Stimulated activated CD8-positive, alpha-beta memory T cell treated with anti-CD3 and anti-CD28 coated beads, Interleukin-15, amount 100 ng/mL, for 4 hours (primary cell): ENCODE measurements at places on chromosomes 7 and 10.

DNA sequence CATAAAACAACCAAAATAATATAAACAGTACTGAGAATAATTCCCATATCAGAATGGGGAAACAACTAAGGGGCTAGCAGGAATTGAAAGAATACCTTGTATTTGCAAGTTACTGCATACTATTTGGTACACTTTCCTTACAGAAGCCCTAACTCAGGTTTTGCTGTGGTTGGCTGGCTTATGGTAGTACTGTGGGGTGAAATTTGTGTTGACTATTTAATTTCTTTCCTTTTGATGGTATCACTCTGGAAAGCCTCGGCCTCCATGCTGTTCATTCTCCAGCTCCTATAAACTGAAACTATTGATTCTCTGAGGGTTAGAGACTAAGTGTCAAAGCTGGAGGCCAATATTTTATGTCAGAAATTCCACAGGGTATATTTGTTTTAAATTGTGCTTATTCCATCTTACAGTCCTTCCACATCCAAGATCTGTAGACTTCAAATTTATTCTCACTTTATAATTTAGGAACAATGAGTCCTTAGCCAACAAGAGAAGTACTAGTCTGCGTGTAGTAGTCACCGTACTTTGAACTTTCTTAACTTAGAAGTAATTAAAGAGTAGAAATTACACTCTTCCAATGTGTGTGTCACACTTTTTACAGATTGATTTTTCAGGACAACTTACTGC, 13.4 kb downstream of the SKIDA1 start:
- DNase-seq: no peak

- no peak for DNase-seq
Measured at GRCh38 chr10:30528429-30528786, 94.4 kb downstream of the MAP3K8 start.

- DNase-seq: no peak
Measured at GRCh38 chr7:129332254-129333035, 101.8 kb upstream of the STRIP2 start.

DNA sequence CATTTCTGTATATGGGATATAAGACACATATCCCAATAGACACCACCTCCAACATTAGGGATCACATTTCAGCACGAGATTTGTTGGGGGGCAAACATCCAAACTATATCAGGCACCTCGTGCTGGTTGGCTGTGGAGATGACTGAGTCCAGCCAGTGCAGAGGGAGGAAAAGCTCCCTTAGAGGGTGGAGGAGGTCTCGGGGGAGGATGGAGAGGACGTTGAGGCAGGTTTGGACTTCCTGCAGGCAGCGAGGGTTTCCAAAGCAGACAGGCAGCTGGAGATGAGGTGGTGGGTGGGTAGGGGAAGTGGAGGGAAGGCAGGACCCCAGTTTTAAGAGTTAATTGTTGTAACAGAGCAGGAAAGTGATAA, 56.7 kb downstream of the EEPD1 start:
- no peak for DNase-seq

GRCh38 chr10:90130321-90131086, 429.1 kb downstream of the KIF20B start:
- no peak for DNase-seq

DNA sequence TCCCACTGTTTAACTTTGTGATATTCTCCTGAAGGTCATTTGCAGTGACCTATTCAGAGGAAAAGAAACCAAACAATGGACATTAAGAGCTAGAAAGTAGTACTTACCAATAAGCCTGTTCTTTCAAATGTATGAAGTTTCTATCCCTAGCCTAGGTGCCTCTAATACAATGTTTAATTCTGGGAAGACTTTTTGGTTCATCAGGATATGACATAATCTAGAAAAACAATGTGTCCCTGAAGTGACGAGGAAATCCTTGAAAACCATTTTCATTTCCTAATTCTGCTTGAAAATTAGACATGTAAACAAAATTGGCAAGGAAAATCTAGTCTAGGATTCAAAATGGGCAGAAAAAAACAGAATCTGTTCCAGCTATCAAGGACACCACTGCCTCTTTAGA, 36.1 kb downstream of the ARHGAP19 start:
- DNase-seq: no peak

- DNase-seq: no peak
Measured at GRCh38 chr7:107233981-107234380, 65.2 kb downstream of the HBP1 start.

GRCh38 chr10:8438603-8439002, 384.1 kb downstream of the GATA3 start:
- no peak for DNase-seq

DNA sequence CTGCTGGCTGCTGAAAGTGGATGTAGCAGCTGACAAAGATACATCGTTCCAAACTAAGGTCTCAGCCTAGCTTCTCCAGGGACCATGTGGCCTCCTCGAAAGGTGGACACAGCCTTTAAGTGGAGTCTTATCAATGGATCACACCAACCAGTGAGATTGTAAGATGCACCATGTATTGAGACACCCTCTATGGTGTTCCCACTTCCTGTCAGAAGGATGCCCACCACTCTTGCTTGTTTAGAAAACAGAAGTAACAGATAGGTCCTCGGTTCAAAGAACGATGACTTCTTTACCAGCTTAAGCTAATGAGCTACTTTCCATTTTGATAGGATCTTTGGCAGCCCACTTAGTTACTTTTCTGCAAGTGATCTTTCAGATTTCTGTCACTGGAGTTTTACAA, 34.3 kb downstream of the SLC25A13 start:
- DNase-seq: no peak

DNA sequence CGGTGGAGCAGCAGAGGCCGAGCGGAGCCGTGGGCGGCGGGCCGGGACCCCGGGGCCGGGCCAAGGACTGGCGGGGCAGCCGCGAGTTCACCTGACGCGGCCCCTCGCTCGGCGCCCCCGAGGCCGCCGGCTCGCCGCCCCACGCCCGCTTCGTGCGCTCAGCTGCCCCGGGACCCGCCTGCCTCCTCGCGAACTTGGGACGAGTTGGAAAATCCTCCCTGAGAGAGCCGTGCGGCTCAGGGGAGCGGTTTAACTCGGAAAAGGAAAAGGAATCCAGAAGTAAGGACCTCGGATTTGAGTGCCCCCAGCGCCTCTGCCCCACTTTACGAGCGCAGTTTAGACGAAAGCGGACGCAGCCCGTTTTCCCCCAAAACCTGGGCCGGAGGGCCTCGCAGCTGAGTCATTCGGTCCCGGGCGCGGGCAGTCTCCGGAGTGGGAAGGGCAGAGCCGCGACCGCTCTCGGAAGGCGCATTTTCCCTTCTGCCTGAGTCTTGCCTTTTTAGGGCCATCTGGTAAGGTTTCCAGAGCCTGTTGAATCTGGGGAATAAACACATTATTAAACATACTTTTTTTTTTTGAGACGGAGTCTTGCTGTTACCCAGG, 744 bp downstream of the CREM start:
- DNase-seq: peak; percentile 31

DNA sequence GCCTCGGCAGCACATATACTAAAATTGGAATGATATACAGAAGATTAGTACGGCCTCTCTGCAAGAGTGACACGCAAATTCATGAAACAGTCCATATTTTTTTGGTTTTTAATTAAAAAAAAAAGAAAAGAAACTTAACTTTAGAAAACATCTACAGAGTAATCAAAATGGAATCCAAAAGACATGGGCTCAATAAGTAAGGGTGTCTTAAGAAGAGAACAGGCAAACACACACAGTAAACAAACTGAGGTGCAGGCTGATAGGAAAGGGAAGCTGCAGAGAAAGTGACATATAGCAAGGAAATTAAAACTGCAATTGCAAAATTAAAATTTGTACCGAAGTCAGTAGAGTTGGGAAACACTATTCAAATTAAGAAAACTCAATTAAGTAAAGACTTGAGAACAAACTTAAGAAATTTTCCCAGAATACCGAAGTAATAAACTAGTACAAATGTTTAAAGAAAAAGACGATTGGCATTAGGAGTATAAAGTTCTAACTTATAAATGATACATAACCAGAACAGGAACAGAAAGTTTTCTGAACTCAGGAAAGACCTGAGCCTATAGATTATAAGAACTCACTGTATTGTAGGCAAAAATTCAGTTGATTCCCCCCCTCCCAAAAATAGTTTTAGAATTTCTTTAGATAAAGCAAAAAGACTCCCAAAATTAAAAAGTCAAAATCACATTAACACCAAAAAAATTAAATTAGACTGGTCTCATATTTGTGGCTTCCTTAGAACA, 16.3 kb downstream of the MTPN start:
- DNase-seq: no peak

DNA sequence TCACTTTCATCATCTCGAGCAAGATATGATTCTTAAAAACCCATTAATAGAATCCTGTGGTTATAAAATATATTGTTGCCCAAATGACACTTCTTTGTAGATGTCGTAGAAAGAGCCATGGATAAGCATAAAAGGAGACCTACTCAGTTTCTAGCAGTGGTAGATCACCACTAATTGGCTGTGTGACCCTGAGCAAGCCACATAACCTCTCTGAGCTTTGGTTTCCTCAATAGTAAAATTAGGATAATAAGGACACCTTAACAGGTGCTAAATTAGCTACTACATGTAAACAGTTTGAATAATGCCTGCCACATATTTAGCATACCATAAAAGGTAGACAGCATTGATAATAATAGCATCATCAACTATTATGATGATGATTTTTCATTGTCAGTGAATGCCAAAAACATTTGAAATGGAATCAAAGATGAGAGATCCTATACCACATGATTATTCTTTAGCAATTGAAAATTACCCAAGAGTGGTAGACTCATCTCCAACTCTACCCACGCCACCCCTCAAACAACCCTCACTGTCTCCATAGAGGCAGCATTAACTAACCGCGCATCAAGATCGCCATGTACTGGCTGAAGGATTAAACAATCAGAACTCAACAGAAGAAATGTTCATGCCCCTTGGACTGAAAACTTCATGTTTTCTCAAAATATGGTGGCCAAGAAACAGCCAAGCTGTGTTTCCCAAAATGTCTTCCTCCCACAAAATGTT, 45.8 kb downstream of the CHST15 start:
- DNase-seq: no peak

DNA sequence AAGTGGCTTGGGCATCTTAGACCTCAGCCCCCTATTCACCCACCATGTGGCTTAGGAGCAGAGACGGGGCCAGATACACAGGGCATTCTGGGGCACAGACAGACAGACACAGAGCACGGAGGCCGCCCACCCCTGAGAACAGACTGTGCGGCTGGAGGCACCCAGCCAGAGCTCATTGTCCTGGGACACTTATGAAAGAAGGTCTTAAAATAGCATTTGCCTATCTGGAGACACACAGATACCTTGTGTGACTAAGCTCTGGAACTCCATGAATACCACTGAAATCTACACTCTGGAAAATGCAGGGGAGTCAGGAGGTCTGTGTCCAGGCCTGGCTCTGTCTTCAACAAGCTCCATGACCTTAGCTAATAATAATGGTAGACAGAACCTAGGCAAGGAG, 41.4 kb upstream of the ADO start:
- no peak for DNase-seq

GRCh38 chr10:72801263-72801868, 92.2 kb upstream of the OIT3 start:
- DNase-seq: no peak

GRCh38 chr10:33721509-33721908, 387.0 kb upstream of the NRP1 start:
- no peak for DNase-seq

- no peak for DNase-seq
Measured at GRCh38 chr7:22871661-22872060, 49.0 kb upstream of the TOMM7 start.

DNA sequence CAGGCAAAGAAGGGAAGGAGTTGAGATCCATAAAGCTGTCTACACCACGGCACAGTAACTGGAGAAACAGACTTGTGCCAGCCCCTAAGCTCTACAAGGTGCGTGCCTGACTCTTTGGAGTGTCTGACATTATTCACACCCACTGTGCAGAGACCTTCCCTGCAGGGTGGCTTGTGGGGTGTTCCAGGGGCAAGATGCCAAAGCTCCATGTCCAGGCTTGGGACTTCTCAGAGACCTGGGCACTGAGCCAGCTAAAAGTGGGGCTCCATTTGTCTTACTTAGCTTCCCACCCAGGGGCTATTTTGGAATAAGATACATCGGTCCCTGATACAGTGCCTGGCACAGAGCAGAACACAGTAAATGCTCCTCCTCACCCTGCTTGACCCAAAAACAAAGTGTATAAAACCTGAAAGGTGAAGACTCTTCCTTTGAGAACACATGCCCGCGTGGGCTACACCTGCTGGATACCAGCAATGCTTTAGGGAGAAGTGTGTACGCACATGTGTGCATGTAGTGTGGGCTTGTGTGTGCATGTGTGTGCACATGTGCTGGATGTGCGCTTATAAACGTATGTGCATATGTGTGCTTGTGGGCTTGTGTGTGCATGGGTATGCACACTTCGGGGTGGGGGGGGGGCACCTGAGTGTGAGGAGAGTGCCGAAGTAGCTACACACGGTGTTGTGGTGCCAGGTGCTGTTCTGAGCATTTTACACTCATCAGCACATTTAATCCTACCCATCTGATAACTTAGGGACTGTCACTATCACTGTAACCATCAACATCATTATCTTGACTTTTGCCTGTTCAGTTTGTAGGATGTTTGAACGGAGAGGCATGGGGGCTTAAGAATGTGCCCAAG, 143.0 kb downstream of the ARHGAP22 start:
- no peak for DNase-seq

DNA sequence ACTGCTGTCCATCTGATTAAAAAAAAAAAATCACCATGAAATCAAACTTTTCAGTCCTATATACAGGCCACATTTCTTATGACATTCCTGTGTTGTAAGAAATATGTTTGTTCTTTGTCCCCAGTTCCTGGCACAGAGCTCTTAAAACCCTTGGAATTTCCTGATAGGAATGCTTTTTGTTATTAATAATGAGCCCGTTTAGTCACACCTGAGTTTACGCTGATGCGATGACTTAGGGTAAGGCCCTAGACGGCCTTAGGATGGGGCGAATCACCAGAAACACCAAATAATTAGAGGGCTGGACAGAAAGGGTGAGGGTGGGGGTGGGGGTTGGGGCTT, 17.5 kb downstream of the TSPAN15 start:
- DNase-seq: no peak

DNA sequence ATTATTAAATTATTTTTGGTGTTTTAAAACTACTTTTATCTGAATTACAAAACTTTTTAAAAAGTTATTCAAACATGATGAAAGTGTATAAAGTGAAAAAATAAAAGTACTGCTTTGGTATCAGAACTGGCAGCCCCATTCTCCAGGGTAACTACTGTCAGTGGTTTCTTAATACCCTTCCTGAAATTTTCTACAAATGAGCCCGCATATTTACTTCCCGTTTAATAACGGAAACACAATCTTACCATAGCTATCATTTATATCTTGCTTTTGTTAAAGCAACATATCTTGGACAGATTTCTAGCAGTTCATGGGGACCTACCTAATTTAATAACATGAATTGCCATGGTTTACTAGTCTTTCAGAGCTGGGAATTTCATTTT, 249.9 kb downstream of the RNLS start:
- no peak for DNase-seq

DNA sequence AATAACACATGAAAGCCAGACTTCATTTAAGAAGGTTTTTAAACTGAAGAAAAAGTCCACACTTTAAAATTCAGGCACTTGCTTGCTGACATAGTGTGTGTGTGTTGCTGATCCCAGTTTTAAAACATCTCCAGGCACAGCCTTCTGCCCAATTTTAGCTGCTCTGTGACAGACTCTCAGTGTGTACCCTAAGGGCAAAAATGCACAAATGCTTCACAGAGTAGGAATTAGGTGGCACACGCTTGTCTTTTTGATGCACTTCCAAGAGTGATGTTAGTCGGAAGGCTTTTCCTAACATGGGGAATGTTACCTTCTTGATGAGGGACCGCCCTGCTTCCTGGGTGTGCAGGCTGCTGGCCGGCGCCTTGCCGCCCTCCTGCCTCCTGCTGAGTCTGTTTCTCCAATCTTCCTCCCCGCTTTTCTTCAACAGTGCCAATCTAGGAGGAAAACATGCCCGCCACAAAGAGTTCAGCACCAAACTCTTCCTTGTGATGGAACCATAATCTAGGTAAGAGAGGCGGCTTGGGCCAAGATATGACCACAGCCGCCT, 122.3 kb downstream of the SVIL start:
- DNase-seq: no peak
